Right lobe of liver (tissue), 6 donors: ENCODE measurements at places on chromosomes 5 and 9.

GRCh38 chr9:133605856-133606707 is 3.1 kb downstream of the FAM163B start:
- no peak for DNase-seq

- DNase-seq, result no peak
Measured at GRCh38 chr5:136811551-136811950, 446.2 kb upstream of the TRPC7 start.

GRCh38 chr5:33501260-33501659 is 60.5 kb downstream of the TARS1 start:
- DNase-seq, result no peak

GRCh38 chr5:80864706-80865435 is 95.3 kb upstream of the RASGRF2 start:
- no peak for DNase-seq

DNA sequence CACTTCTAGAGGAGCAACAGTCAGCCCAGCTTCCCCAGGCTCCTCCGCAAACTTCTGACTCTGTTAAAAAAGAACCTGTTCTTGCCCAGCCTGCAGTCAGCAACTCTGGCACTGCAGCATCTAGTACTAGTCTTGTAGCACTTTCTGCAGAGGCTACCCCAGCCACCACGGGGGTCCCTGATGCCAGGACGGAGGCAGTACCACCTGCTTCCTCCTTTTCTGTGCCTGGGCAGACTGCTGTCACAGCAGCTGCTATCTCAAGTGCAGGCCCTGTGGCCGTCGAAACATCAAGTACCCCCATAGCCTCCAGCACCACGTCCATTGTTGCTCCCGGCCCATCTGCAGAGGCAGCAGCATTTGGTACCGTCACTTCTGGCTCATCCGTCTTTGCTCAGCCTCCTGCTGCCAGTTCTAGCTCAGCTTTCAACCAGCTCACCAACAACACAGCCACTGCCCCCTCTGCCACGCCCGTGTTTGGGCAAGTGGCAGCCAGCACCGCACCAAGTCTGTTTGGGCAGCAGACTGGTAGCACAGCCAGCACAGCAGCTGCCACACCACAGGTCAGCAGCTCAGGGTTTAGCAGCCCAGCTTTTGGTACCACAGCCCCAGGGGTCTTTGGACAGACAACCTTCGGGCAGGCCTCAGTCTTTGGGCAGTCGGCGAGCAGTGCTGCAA is 72.8 kb downstream of the NUP214 start:
- DNase-seq, result no peak

DNA sequence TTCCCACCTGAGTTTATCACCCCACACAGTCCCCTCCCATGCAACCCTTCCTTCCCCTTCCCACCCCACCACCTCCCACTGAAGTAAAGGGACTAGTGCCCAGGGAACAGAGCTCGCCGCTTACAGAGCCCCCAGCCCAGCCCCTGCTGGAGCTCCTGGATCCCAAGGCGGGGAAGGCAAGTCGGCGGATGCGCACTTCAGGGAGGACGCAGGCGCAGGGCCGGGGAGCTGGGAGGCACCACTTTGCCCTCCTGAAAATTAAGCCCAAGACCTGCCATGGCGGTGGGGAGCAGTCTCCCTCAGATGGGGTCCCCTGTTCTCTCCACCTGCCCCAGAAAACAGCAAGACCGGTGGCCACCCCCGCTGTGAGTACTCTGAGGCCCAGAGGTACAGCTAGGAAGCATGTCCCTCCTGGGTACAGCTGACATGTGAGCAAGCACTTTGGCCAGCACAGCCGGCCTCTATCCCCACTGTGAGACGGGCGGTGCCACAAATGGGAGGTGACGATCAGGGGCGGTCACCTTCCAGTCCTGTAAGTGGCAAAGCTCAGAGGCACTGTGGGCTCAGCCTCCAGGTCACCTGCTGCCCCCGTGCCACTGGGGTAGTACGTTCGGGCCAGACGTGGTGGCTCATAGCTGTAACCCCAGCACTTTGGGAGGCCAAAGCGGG is 45.9 kb downstream of the COL23A1 start:
- DNase-seq, result no peak

- DNase-seq, result no peak
Measured at GRCh38 chr5:65264420-65264819, 217.3 kb downstream of the ADAMTS6 start.

GRCh38 chr9:129317179-129318011 is 139.3 kb upstream of the IER5L start:
- peak; percentile 64 for DNase-seq

- no peak for DNase-seq
Measured at GRCh38 chr5:23506329-23507236, 826 bp upstream of the PRDM9 start.

- no peak for DNase-seq
Measured at GRCh38 chr5:151214614-151215545, 9.0 kb downstream of the CCDC69 start.

DNA sequence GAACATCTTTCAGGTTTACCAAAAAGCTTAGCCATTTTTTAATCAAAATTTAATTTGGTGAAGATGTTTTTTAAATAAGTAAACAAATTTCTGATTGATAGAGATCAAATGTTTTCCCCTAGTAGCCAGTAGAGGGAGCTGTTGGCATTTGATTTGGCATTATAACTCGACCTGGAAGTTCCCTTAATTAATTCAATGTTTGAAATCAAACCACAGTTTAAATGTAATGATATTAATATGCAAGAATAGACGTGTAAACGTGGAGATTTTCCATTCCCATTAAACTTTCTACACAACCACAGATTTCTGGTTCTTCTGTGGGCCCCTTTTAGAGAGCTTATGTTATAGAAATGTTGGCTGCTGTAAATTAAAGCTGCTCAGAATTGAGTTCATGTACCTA is 148.1 kb upstream of the MPDZ start:
- DNase-seq, result no peak

DNA sequence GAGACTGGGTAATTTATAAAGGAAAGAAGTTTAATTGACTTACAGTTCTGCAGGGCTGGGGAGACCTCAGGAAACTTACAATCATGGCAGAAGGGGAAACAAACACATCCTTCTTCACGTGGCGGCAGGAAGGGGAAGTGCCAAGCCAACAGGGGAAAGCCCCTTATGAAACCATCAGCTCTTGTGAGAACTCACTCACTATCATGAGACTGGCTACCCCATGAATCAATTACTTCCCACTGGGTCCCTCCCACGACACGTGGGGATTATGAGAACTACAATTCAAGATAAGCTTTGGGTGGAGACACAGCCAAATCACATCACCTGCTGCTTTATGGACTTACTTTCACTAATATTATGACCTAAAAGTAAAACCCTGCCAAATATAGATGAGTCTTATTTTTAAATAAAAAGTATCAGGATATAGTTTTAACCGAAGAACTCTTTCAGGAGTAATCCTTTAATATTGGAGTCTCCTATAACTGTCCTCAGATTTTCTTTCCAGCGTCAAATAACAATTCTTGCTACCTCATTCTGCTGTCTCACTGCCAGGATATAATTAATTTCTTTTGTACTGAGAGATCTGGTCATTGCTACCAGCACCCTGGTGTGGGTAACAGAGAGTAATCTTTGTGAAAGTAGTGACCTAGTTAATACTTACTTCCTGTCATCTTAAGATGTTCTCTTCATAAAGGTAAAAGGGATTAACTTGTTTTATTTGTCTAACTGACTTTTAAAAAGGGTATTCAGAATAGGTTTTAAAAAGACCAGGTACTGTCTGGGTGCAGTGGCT is 68.6 kb downstream of the NLN start:
- no peak for DNase-seq

DNA sequence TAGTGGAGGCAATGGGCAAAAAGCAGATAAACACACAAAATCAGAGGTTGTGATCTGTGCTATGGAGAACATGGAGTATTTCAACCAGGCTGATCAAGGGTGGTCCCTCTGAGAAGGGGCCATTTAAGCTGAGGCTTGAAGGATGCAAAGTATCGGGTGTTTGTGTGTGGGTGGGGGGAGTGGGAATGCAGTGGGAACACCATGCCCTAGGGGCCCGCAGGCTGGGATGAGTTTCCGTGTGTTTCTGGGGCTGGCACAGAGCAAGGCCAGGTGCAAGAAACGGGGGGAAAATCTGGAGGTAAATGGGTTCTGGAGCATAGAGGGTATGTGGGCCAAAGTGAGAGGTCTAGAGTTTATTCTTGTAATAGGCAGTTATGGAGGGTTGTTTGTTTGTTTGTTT is 13.8 kb upstream of the LARP1 start:
- no peak for DNase-seq

- DNase-seq, result peak; percentile 64
Measured at GRCh38 chr9:133119103-133119845, 1.8 kb downstream of the RALGDS start.

- no peak for DNase-seq
Measured at GRCh38 chr9:70156729-70157128, 102.0 kb upstream of the SMC5 start.

DNA sequence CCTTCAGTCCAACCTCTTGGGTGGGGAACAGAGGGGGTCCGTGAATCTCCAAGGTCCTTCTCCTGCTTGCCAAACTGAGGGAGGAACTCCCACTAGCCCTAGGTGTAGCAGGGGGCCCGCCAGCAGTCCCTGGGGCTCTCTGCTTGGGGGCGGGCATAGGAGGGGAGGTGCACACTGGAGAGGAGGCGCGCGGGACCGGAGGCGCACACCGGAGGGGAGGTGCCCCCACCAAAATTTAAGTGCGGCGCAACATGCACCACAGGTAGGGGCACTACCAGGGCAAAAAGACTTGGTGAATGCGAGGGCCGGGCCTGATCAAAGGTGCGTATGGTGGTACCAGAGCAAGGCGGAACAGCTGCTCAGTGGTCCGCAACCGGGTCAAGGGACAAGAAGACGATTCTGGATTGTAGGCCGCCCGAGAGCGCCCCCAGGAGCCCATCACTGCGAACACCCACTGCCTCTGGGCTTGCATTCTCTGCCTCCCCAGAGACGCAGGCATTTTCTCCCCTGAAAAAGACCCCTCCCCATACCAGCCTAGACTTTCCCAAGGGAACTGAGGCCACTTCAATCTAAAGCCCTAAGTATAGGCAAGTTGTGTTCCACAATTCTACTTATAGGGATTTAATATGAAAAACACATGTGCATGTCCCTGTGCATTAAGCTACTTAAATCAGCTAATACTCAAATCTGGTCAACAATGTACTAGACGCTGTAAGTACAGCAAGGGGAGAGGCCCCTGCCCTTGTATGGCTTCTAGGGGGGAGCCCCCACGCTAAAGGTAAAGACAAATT is 50.6 kb downstream of the TGFBI start:
- DNase-seq, result no peak

GRCh38 chr5:61906820-61907219 is 399.2 kb upstream of the KIF2A start:
- DNase-seq, result no peak

DNA sequence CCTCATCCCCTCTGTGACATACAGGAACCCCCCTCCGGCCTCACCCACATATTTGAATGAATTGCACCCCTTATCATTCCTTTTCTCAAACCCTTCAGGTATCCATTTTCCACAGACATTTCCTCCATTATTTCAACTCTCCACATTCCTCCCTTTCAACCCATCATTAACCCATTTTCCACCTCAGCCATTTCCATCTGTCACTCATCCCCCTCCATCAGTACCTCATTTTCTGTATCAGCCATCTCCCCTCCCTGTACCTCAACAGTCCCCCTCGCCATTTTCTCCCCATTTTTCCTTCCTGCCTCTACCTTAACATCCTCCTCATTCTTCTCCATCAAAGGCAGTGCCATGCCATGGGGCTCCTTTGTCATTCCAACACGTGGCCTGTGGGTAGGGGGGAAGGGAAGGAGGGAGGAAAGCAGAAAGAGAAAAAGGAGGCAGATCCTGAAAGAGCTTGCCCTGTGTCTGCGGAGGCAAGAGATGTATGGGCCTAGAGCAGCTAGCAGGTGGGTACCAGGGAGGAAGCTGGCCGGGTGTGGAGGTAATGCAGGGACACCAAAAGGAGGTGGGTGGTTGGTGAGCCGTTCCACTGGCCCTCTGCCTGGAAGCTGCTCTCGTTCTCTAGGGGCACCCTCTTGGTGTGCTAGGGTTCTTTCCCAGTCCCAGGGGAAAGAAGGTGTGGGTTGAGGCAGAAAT is 1.5 kb downstream of the DNAJB5 start:
- DNase-seq, result no peak

- DNase-seq, result peak; percentile 59
Measured at GRCh38 chr9:78325343-78325742, 28.4 kb downstream of the PSAT1 start.

DNA sequence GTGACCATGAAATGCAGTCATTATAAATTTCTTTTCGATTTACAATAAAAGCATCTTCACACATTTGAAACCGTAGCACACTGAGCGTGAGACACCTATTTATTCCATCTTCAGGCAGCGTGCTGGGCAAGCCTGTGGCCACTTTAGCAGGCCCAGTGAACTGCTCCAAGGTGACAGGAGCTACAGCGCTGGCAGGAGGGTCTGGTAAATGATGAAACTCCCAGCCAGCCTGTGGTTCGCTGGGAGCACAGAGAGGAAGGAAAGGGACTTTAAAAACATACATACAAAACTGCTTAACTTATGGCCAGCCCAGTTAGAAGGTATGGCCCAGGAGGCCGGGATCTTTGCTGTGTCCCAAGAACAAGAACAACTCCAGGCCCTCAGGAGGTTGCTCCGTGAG is 5.1 kb downstream of the RAPGEF1 start:
- DNase-seq, result no peak

- DNase-seq, result no peak
Measured at GRCh38 chr5:151158287-151158661, 695 bp upstream of the ANXA6 start.

DNA sequence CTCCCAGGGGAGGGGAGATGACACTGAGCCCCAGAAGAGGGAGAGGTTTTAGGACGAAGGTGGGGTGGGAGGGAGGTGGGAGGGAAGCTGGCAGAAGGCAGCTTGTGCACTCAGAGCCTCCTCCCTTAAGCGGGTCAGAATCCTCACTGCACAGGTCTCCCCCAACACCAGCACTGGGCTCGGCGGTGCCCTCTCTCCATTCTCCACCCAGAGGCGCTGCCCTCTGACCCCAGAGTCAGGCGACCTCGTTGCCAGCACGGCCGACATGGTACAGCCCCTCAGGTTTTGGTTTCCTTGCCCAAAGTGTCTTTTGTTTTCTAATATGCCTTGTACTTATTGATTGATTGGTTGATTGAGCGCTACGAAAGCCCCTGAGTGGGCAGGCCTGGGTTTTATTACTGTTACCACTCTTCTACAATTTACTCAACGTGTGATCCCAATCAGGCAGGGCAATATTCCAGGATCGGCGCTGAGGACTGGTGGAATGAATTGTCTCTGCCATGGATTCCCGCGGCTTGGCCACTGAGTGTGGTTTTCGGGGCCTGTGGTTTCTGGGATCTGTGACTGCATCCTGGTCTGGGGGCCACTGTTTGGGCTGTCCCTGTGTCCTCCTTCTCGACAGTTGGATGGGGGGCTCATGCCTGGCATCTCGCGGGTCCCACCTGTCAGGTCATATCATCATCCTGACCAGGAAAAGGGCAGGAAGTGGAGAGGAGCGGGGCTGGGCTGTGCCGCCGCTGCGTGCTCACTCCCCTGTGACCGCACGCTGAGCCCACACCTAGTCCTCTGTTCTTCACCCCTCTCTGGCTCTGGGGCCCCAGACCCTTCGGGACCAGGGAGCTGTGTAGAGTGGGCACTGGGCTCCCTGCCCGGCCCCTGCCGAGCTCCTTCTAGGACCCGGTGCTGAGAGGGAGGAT is 9.6 kb upstream of the FCN2 start:
- DNase-seq, result no peak

- no peak for DNase-seq
Measured at GRCh38 chr9:125255781-125256391, 5.7 kb upstream of the GAPVD1 start.

- DNase-seq, result no peak
Measured at GRCh38 chr5:34450338-34450737, 205.8 kb upstream of the RAI14 start.

- DNase-seq, result peak; percentile 47
Measured at GRCh38 chr5:137708796-137709559, 26.9 kb downstream of the KLHL3 start.

- DNase-seq, result no peak
Measured at GRCh38 chr5:127650649-127651048, 1.8 kb downstream of the CTXN3 start.
